ENCODE measurements at places on chromosomes 2 and 18.
A peak's percentile ranks its signal among the peaks of the same experiment; 100 is the strongest.

GRCh38 chr2:149735237-149735958, 147.8 kb upstream of the MMADHC start:
- no peak for DNase-seq

- no peak for DNase-seq
Measured at GRCh38 chr18:62506495-62507143, 16.2 kb upstream of the ZCCHC2 start.

DNA sequence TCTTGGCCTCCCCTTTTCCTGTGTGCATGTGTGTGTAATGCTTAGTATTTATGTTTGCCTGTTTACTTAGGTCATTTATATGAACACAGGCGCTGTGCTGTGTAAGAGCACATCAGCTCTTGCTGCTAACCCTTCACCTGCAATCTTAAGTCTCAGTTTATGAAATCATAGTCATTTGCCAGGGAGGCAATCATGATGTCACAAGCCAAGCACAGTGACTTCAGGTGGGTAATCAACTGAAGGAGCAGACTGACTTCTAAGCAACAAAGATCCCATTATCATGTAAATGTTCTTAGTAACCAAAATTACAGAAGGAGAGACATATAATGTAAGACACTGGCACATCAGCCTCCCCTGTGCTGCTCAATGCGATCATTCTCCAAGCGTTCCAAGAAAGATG, 386.3 kb upstream of the MEIS1 start:
- no peak for DNase-seq

GRCh38 chr2:222545823-222546795, 109.8 kb downstream of the FARSB start:
- no peak for DNase-seq

GRCh38 chr18:30970196-30970816, 72.2 kb downstream of the DSC3 start:
- peak; percentile 19 for DNase-seq

DNA sequence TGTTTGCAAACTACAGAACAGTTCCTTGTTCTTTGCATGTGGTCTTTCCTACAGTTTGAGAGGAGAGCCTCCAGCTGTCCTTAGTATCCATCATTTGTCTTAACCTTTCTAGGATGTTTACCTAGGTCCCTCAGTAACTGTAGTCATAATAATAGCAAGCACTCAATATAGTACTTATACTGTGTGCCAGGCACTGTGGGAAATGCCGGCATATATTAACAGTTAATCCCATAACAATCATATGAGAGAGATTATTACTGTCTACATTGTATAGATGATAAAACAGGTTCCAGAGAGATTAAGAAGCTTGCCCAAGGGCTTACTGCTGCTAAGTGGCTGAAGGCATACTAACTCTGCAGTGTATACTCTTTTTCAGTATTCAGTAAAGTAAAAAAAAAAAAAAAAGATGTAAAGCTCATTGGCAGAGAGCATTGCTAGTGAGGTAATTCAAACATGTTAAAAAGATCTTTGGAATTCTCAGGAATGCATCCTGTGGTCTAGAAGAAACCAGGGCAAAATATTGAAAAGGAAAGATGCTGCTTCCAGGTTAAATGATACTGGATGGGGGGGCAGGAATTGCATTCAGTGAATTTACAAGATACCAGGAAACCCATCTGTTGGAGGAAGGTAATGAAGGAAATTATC, 72.3 kb downstream of the SPTBN1 start:
- DNase-seq = no peak

DNA sequence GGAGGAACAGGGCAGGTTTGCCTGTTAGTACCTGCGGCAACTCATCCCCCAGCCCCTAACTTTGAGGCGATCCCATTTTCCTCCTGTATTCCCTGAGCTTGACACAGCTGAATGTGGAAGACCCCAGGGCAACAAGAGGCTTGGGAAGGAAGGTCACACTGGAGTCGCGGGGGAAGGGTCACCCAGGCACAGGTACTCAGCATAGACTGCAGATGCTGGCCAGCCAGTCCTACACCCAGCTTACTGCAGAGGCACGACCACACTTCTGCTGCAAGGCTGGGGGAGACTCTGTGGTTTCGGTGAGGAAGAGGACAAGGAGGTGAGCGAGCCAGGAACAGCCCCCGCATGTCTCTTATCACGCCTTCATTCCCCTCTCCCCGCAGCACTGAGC, 91.5 kb downstream of the MALT1 start:
- no peak for DNase-seq

DNA sequence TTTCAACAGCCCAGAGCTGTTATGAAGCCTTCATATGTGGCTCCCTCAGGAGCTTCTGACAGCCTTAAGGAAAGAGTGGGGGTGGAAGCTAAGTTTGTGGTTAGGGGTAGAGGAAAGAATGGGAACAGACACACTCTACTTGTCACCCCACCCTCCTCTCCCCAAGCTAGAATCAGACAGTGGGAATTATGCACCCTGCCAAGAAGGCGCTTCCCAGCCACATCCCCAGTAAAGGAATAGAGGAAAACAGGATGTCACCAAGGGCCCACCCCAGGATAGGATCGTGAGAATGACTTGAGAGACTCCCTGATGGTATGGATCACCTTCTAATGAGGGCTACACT, 32.4 kb upstream of the EML4 start:
- DNase-seq = no peak

DNA sequence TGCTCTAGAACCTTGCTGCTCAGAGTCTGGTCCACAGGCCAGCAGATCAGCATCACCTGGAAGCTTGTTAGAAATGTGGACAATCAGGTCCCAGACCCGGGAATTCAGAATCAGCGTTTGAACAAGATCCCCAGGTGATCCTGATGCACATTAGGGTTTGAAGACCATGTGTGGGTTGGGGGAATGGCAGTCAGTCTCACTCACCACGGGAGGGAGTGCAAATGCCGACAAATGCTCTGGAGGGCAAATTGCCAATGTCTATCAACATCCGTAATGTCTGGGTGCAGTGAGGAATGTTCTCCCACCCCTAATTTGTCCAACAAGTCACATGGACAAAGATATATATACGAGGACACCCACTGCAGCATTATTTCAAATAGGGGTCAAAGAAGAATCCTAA, 34.5 kb downstream of the INPP5D start:
- DNase-seq = no peak

GRCh38 chr18:77062518-77063003, 70.0 kb downstream of the MBP start:
- DNase-seq = no peak

DNA sequence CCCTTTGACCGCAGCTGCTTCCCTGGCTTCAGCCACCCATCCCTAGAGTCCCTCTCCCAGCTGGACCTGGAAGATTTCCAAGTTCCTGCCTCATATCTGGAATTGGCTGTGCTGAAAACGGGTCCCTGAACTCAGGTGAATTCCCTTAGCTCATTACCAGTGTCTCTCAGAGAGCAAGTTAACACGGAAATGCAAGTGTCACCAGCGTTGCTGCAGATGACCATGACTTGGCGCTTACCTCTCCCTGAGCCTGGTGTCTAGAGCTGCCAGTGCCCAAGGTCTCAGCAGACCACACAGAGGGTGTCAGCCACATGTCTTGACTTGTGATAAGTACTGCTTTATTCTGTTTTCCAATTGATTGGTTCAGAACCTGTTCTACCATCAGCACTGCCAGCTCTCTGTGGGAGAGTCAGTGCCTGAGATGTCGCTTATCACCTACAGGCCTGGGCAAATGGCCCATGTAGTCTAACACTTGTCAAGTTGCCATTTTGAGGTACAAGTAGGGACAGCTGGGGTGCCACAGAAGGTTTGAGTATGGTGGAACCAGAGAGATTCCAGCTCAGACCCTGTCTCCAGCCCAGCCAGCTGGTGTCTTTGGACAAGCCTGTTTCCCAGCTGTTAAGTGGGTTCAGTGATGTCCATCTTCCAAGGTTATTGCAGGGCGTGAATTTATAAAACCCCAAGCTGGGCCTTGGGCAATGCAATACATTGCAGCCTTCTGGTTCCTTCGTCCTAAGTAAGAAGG, 48.7 kb downstream of the LYPD1 start:
- DNase-seq = no peak

DNA sequence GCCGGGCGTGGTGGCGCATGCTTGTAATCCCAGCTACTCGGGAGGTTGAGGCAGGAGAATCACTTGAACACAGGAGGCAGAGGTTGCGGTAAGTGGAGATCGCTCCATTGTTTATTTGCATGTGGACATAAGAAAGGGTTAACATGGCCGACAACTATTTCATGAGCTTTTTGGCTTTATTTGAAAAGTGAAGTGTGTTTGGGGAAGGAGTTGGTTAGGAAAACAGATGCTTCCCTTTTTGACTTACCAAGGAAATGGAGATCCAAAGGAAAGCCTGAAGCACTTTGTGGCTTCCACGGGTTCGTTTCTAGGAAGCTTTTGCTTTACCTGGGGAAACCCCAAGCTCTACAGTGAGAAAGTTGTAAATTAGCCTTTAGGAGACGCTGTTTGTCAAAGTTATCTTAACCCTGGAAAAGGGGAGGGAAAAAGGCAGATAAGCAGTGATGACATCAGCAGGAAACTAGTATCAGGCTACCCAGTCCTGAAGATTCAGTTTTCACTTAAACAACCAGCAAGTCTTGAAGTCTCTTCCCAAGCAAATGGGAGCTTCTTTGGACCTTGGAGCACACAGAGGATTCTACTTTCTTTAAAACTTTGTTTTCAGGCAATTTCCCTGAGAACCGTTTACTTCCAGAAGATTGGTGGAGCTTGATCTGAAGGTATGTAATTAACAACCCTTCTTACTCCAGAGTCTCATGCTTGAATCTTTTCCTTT, at the start of gene CASP10:
TSS of gene CASP10 (plus strand) at position 492 of the 715 bp plus-strand sequence. CDS start 2,637 bp downstream, outside the sequence.
- DNase-seq = peak; percentile 91

DNA sequence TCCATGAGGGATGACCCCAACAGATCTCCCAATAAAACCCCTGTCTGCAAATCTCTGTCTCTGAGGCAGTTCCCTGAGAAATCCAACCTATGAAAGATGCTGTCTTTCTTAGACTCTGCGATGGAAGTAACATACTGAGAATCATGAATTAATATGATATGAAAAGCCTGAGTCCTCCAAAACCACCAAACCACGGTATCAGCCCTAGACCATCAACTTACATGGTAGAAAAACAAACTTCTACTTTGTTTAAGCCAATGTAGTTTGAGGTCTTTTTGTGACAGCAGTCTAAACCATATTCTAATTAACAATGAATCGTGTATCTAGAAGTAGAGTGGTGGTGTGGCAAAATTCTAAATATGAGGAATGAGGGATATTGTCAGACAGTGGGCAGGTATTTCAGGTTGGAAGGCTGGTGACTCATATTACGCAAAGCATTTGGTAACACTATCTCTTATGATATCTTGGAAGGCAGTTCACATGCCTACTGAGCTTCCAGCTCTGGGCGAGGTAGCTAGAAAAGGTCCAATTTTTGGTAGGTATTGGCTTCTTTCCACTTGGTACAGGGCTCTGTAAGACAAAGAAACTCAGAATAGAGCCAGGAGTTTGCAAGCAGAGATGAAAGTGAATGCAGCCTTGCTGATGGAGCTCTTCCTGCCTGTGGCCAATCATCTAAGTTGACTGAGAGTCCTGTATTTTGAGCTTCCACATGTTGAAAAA, 215.8 kb downstream of the ZFP36L2 start:
- no peak for DNase-seq

DNA sequence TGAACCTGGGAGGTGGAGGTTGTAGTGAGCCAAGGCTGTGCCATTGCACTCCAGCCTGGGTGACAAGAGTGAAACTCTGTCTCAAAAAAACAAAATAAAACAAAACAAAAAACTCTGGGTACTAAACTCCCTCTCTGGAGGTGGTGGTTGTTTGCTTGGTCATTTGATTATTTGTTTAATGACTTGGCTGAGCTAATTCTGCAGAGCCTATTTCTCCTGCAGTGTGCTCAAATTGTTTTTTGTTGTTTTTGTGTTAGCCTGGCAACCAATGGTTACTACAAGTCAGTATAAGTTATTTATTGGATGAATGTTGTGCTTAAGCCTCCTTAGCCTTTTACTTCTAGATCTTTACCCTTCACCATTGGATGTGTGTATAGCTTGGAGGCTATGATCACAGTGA, 387.5 kb downstream of the ADCYAP1 start:
- no peak for DNase-seq

DNA sequence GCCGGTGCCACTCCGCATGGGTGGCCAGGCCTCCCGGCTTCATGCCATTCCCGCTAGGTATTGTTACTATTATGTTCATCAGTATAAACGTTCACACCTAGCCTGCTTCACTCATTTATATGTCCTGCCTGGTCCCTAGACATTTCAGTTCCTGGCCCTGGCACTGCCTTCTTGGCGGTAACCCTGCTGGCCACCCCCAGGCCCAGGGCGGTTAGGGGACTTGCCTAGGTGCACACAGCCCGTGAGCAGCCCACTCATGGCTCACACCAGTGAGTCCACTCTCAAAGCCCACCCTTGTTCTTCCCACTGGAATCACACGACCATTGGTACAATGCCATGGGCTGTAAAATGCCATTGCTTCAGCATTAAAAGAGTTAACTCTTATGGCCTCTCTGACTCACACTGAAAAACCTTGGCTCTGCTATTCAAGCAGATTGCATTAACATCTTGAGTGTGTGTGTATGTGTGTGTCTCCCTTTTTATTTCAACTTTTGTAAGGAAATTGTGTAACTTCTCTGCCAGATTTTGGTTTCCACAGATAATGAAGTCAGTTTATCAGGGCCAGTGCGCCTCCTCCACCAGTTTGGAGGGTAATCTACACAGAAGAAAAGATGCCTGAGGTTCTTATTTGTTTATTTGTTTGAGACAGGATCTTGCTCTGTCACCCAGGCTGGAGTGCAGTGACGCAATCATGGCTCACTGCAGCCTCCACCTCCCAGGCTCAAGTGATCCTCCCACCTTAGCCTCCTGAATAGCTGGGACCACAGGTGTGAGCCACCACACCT, 74.2 kb downstream of the RAB31 start:
- DNase-seq = peak; percentile 69

- no peak for DNase-seq
Measured at GRCh38 chr2:133986081-133986837, 267.6 kb upstream of the MGAT5 start.

- DNase-seq = peak; percentile 16
Measured at GRCh38 chr2:203071148-203071547, 56.5 kb downstream of the NBEAL1 start.

GRCh38 chr2:181949047-181949446, 36.6 kb upstream of the PPP1R1C start:
- no peak for DNase-seq

DNA sequence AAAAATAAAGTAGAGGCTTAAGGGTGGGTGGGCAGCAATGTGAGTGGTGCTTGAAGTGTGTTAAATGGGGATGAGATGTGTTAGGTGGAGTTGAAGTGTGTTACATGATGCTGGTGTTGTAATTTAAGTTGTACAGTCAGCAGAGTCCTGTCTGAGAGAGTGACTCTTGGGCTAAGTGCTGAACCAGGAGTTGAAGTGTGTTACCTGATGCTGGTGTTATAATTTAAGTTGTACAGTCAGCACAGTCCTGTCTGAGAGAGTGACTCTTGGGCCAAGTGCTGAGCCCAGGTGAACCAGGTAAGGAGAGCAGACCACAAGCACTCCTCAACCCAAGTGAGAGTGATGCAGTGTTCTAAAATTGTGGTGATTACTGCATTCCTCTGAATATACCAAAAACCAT, 40.6 kb downstream of the LCLAT1 start:
- DNase-seq = no peak

DNA sequence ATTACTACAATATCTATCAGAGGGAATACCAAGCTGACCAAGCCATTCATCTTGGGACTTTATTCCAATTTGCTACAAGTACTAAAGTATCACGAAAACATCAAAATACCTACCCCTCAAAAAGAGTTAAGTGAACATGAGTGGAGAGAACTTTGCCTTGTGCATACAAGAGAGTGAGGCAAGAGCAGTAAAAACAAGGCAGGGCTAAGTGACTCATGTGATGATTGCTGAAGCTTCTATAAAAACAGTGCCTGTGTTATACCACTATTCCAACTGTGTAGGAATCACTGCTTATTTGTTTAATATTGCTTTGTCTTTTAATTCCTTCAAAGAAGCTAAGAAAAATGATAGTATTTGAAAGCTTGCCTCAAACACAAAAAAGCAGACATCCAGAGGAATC, 61.2 kb downstream of the FARSB start:
- DNase-seq = no peak

Data from erythroblast (primary cell).